Activated CD4-positive, alpha-beta T cell treated with anti-CD3 and anti-CD28 coated beads, Interleukin-10, Interleukin-2, amounts not matched to agents 100 ng/mL and 50 ng/mL, durations not matched to agents 16 hours and 8 hours (primary cell): ENCODE measurements at places on chromosomes 5 and 9.

DNA sequence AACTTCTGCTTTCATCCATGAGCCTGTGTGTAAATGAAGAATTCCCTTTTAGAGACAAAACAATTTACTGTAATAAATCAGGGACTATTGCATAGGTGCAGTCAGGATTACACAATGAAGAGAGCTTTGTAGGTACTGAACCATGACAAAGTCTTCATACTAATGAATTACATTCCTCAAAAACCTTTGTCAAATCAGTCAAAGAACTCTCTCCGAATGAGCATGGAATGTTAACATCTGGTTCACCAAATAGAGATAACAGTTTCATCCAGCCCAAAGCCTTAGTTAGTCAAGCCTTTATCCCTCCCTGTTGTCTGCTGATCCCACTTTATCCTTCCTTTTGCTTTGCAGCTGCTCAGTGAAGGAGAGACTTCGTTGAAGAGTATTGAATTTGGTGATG is 62.9 kb upstream of the DMRTA1 start:
- no peak for DNase-seq

GRCh38 chr5:166594567-166594966 is 1696.9 kb upstream of the WWC1 start:
- DNase-seq: no peak

- no peak for DNase-seq
Measured at GRCh38 chr9:89664010-89664409, 59.2 kb downstream of the GADD45G start.

- DNase-seq: no peak
Measured at GRCh38 chr9:133917375-133917774, 74.7 kb downstream of the VAV2 start.

- no peak for DNase-seq
Measured at GRCh38 chr9:112286926-112287325, 46.5 kb downstream of the PTBP3 start.

- DNase-seq: no peak
Measured at GRCh38 chr9:87810679-87811178, 71.9 kb upstream of the SPATA31E1 start.

DNA sequence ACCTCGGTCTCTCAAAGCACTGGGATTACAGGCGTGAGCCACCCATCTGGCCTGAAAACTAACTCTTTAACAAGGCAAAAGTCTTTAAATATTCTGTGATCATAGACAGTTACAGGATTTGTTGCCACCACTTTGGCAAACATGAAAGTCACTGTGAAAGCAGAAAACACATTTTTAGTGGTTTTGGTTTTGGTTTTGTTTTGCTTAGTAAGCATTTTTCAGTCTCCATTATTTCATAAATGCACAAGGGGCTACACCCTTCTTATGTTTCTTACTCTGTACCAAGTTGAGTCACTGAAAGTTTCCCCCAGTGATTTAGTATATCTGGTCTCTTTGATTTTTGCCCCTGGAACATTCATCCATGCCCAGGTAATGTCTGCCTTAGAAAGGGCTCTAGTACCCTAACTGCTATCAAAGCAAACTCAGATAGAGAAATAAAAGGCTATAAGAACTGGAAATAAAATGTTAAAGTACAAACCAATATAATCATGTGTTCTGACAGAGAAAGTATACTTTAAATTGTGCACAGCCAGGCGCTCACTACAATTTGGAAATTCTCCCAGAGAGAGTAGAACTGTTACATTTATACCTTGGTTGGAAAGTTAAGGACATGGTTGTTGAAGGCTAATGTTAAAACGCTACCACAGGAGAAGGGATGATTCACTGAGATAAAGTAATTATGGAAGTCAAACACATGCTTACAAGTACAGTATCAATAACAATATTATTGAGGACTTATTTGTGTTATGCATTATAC is 1022.5 kb upstream of the DMAC1 start:
- peak; percentile 6 for DNase-seq

GRCh38 chr5:96324708-96325107 is 108.3 kb downstream of the PCSK1 start:
- no peak for DNase-seq

GRCh38 chr5:39058178-39058921 is 15.8 kb downstream of the RICTOR start:
- no peak for DNase-seq

GRCh38 chr5:52895572-52896413 is 93.4 kb upstream of the ITGA2 start:
- DNase-seq: no peak

GRCh38 chr9:69314547-69314946 is 10.5 kb upstream of the ENTREP1 start:
- no peak for DNase-seq

- no peak for DNase-seq
Measured at GRCh38 chr9:112162621-112163413, 12.3 kb downstream of the SUSD1 start.

GRCh38 chr9:1071730-1072129 is 21.6 kb downstream of the DMRT2 start:
- DNase-seq: no peak

DNA sequence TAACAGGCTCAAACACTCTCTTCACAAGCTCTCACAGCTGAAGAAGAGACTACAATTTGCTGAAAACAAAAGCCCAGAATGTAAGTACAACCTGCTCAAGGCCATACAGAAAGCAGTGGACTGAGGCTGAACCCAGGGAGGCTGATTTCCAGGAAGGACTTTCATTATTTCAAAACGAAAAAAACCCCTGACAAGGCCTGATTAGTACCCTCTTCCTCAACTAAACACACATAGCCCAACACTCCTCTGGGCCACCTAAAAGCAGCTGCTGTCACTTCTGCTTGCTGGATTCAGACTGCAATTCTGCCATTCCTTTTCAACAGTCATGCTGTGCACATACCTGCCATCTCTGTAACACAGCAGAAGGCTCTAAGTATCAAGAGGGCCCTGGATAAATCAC is 18.2 kb downstream of the NRG2 start:
- DNase-seq: peak; percentile 11
